ENCODE measurements at places on chromosomes 6 and 20.

- no peak for DNase-seq
Measured at GRCh38 chr20:9629831-9630230, 115.4 kb downstream of the LAMP5 start.

DNA sequence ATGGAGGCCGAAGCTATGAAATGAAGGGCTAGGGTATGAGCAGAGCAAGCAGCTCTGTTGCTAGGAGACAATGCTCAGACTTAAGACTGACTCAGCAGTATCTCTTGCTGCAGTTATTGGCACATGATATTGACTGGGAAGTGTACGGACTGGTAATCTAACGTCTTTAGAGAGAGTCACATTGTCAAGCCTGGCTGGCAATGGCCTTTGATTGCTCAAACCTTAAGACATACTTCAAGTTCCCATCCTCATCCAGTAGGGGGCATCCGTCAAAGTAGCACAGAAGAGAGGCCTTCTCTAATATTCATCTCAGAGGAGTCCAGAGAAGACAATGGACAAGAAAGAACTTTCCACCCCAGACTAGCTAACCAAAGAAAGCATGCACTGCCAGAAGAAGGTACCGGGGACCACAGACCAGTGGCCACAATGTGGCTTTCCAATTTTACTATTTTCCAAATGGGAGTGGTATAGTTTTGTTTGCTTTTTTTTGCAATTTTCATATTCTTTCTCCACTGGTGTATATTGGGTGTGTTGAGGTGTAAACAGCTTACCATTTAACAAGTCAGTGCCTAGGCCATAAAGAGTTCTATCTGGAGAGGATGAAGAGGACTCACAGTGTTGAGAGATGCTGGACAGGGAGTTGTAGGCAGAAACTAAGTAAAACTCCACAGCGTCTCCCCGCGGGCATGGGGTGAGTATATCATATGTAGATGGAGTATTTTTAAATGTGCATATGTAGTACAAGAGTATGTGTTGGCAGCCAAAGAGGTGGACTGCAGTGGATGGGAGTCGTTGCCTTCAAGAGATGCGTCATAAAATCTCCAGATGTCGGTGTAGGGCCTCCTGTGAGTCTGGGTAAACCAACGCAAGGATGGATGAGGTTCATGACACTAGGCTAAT lies 36.7 kb downstream of the LRFN2 start:
- peak; percentile 54 for DNase-seq

- peak; percentile 17 for DNase-seq
Measured at GRCh38 chr6:152572338-152573088, 64.6 kb downstream of the SYNE1 start.

GRCh38 chr20:36455972-36456625 lies 85.2 kb upstream of the MYL9 start:
- no peak for DNase-seq

GRCh38 chr6:2852514-2852855 lies 10.8 kb upstream of the SERPINB1 start:
- DNase-seq = no peak

DNA sequence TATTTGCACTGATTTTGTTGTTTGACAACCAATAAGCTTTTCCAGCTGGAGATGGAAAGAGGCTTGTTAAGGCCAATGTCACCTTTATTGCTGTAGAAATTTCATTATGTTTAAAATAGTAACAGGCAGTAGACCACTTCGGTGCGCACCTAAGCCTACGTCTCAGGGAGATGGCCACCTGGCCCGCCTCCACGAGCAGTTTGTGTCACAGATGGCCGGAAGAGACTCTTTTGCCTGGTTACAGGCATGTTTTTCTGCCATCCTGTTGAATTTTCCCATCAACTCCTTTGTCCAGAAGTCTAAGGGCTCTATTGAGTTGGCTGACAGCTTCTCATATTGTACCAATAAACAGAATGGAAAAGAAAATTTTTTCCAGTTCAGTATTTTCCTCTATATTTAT lies 51.0 kb downstream of the SLC9A8 start:
- no peak for DNase-seq

DNA sequence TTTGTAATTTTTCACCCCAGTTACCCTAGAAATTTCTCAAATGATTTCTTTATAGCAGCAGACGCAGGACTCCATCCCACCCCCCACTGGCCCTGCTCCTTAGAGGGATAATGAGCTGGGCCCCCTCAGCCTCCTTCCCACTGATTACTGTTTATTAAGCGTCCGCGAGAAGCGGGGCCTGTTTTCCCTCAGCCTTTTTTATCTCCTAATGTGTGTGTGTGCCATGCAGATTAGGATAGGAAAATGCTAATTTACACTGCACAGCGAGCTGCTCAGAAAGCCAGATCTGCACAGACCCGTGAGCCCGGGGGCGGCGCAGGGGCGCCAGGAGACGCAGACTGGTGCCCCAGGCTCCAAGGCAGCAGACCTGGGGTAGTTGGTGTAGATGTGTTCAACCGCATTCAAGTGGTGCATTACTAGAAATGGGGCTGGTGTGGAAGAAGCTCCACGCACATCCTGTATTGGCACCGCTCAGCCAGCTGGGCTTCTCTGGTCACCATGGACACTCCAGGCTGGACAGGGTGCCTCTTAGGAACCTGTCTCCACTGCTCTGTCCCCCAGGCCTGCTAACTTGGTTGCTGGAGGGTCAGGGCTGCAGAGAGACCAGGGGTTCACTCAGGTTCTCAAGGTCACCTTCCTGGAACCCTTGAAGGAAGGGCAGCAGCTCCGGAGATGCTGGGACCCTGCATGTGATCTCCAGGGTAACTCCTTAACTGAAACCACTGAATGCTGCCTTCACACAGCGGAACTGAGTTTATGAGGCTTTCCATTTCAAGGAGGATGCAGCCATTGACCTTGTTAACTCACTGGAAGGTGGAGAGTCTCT lies 256.3 kb downstream of the ERMARD start:
- DNase-seq = no peak

DNA sequence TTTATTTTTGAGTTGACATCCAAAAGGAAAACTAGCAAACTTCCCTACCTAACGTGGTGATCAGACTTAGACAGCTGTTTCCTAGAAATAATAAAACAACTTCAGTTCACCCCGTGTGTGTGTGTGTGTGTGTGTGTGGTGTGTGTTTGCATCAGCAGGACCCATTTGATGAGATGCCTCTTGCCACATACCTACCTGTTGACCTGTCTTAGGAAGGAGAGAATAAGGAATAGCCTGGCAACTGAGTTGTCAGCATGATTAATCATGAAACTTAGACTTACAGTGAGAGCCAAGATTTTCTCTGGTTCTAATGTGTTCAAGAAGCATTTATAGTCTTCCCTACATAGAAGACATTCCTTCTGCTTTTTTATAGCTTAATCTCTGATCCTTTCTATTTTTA lies 16.1 kb upstream of the PBOV1 start:
- no peak for DNase-seq

DNA sequence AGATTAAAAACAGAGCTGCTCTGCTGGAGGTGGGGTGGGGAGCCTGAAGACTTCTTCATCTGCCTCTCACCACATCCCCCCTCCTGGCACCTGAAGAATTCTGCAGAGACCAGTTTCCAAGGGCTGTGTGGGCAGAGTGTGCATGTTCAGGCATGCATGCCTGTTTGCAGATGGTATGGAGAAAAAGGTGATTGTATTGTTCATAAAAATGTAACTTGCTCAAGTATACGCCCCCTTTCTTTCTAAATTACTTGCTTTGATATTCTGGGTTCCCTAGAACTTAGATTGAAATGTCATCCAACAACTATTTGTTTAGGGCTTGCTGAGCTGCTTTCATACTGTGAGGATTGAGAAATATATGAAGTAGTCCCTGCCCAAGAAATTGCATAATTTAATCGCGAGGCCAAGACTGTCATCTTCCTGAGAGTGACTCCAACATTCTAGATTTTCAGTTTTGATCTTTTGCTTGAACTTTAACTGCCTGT lies 83.6 kb downstream of the LCA5 start:
- no peak for DNase-seq

- peak; percentile 2 for DNase-seq
Measured at GRCh38 chr6:107144014-107144413, 28.7 kb upstream of the BEND3 start.

DNA sequence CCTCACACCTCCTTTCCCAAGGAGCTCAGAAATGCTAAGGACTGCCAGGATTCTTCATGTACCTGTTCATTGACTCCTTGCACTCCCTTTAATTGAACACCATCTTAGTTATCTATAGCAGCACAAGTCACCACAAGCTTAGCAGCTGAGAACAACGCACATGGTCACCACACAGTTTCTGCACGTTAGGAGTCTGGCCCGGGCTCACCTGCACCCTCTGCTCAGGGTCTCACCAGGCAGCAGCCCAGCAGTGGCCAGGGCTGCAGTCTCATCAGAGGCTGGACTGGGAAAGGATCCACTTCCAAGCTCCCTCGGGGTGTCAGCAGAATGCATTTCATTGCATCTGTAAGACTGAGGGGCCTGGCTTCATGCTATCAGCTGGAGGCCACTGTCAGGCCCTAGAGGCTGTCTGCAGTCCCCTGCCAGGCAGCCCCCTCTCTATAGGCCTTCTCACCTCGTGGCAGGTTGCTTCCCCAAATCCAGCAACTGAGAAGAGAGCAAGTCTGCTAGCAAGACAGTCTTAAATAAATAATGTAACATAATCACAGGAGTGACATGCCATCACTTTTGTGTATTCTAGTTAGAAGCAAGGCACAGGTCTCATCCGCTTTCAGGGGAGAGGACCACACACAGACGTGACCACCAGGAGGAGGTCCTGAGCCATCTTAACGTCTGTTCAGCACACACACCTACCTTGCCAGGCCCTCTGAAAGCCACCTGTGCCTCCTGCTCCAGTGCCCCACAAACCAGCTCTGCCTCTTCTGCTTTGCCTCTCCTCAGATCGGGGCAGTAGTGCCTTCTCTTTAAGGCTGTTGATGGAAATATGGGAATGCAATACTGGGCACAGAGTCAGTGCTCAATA lies 165.2 kb upstream of the CST7 start:
- no peak for DNase-seq

GRCh38 chr6:45200510-45200909 lies 127.6 kb upstream of the RUNX2 start:
- DNase-seq = no peak

DNA sequence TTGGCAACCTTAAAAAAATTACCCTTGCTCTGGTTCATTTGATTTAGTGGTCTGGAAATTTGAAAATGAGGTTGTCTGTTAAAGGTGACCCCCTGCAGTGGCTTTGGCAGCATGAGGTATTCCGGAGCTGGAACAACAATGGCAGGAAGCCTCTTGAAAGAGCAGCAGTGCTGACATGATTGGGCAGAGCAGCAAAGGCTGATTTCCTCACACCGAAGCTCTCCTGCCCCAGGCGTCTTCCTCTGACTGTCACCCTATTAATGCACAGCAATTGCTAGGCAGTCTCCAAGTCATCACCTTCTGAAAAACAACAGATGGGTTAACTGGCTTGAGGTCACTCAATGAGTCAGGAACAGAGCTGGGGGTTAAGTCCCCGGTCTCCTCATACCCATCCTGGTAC lies 241.8 kb upstream of the MMS22L start:
- peak; percentile 12 for DNase-seq

DNA sequence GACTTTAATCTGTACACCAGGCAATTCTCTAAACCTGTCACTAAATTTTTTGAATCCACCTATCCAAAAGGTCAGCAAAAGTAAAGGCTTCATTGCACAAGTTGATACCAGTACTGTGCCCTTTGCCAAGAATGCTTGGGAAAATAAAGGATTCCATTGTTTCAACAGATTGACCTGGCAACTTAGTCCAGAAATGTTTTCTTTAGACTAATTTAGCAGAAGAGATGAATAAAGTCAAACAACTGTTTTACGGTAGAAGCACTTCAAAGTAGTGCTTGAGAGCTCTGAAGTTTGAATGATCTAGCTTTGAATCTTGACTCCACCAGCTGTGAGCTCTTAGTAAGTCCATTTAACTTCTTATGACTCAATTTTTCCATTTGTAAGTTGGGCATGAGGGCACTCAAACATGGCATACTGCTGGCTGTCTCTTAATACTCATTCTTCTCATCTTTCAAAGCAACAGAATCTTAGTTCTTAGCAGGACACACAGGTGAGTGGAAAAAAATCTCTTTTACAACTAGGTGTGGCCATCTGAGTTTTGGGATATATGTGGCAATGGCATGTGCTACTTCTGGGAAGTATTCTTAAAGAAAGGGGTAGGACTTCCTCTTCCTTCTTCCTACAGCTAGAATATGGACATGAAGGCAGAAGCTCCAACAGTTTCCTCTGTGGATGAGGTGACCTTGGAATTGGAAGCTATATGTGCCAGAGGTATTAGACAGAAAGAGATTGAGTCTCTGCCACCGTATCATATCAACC lies 55.9 kb upstream of the LOC128125822 start:
- DNase-seq = no peak

GRCh38 chr6:107786179-107786578 lies 37.9 kb downstream of the SCML4 start:
- DNase-seq = no peak

DNA sequence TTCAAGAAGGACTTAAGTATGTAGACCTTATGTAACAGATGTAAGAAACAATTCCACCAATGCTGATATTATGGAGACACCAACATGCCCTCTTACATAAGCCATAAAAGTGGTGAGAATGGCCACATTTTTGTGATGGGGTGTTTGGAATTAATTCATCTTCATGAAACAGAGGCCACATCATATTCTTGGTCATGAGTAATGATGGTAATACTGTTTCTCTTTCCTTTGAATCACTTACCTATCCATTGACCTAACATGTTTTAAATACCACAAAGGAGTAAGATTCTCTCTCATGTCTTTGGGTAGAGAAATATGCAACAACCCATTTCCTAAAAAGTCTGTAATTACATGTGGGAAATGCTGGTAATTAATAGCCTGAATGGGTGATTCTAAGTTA lies 545.4 kb upstream of the FLRT3 start:
- no peak for DNase-seq

DNA sequence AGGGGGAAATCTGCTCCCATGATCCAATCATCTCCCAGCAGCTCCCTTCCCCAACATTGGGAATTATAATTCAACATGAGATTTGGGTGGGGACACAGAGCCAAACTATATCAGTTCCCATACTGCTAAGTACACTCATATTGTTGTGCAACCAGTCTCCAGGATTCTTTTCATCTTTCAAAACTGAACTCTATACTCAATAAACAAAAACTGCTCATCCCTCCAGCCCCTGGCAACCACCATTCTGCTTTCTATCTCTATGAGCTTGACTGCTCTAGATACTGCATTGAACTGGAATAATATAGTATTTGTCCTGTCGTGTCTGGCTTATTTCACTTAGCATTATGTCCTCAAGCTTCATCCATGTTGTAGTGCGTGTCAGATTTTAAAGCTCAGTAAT lies 42.9 kb downstream of the STX11 start:
- DNase-seq = no peak

GRCh38 chr20:44496976-44497375 lies 21.3 kb downstream of the TTPAL start:
- DNase-seq = peak; percentile 94

Data from fibroblast of skin of back (primary cell).